ENCODE measurements at places on chromosomes 1 and 21. TPM values are rescaled to one million over a fixed set of nuclear protein-coding genes. Genes with fewer than 3 reads are reported as not detected.

GPR25 gene
- not detected for total RNA-seq

LCE3D gene
- total RNA-seq = 0.69 TPM

RGS2 gene
- total RNA-seq = 24.1 TPM

AUNIP gene
- 6.0 TPM for total RNA-seq

PTPN22 gene
- not detected for total RNA-seq

DNASE2B gene
- total RNA-seq = not detected

CFAP141 gene
- not detected for total RNA-seq

CELA2A gene
- total RNA-seq = not detected

CDKN2C gene
- 12.0 TPM for total RNA-seq

SPRR1A gene
- not detected for total RNA-seq

ANKRD45 gene
- 0.14 TPM for total RNA-seq

OR2T10 gene
- total RNA-seq = not detected

S100A1 gene
- total RNA-seq = 0.15 TPM

PRKAA2 gene
- 2.7 TPM for total RNA-seq

GJA9 gene
- 0.08 TPM for total RNA-seq

OR2C3 gene
- total RNA-seq = not detected

MED8 gene
- total RNA-seq = 38.6 TPM

S100A7 gene
- not detected for total RNA-seq

RIMS3 gene
- 0.99 TPM for total RNA-seq

KIRREL1 gene
- total RNA-seq = 38.2 TPM

KCNJ9 gene
- not detected for total RNA-seq

CTBS gene
- total RNA-seq = 6.2 TPM

OR6K3 gene
- total RNA-seq = not detected

SLFNL1 gene
- total RNA-seq = not detected

LCE1B gene
- total RNA-seq = not detected

KIF21B gene
- 3.4 TPM for total RNA-seq

CELA3B gene
- not detected for total RNA-seq
